ENCODE measurements at places on chromosomes 4 and X.

DNA sequence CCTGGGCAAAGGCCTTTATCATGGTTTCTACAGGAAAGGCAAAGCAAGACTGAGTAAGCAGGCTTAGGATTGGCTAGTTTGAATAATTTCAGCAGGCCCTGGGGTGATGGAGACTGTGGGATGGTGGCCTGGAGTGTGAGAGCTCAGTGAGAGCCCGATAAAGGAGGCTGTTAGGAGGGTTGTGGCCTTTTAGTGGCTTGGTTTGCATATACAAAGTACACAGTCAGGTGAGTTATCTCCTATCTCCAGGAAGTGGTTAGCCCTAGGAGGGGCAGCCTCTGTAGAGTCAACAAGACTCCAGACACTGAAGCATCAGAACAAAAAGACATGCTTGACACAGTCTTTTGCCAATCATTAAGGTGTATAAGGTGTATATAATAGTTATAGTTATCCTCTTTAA is 157.2 kb downstream of the CFAP299 start:
- no peak overlapping the region for H3K4me3 ChIP-seq
- DNase-seq, result no peak
- no peaks in the 10 kb centered on the region for H3K27me3 ChIP-seq
- no peaks in the 10 kb centered on the region for H3K4me1 ChIP-seq
- H3K27ac ChIP-seq, result no peak overlapping the region

DNA sequence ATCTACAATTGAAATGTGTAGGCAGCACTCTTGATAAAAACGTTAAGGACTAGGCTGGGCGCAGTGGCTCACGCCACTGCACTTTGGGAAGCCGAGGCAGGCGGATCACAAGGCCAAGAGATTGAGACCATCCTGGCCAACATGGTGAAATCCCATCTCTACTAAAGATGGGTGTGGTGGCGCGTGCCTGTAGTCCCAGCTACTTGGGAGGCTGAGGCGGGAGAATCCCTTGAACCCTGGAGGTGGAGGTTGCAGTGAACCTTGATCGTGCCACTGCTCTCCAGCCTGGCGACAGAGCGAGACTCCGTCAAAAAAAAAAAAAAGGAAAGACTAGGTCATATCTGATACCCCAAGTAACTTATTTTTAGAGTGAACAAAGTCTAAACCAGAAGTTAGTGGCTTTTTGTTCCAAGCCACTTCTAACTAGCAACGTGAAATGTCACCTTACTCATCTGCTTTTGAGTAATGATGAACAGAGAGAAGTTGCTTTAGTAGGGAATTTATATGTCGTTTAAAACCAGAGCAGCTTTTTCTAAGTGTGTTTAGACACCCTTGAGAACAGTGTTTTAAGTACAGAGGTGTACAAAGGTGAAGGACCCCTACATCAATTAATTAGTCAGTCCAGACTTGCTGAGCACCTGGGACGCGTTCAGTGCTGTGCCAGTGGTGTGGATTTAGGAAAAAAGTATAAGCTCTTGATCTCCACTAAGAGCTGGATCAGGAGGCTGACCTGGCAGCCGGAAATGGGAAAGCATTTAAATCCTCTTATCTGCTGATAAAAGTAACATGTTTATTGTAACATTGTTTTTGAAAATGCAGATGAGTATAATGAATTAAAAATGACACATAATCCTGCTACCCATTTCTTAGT is 23.5 kb downstream of the SPRY1 start:
- no peak for DNase-seq
- H3K27ac ChIP-seq, result no peak overlapping the region
- no peaks in the 10 kb centered on the region for H3K27me3 ChIP-seq
- no peaks in the 10 kb centered on the region for H3K36me3 ChIP-seq

- DNase-seq, result no peak
- H3K27me3 ChIP-seq, result no peaks in the 10 kb centered on the region
- H3K27ac ChIP-seq, result no peak overlapping the region
- H3K36me3 ChIP-seq, result no peaks in the 10 kb centered on the region
- no peak overlapping the region for H3K4me3 ChIP-seq
Observed at GRCh38 chr4:90757534-90758060, 630.4 kb downstream of the CCSER1 start.

- no peaks in the 10 kb centered on the region for H3K36me3 ChIP-seq
- peaks cover 2% of the 10 kb centered on the region for H3K27me3 ChIP-seq
- no peak overlapping the region for H3K4me3 ChIP-seq
Observed at GRCh38 chrX:118225711-118226428, 109.3 kb upstream of the KLHL13 start.

GRCh38 chrX:94813541-94813940 is 1139.5 kb downstream of the FAM133A start:
- no peak overlapping the region for H3K27ac ChIP-seq
- H3K4me1 ChIP-seq, result no peaks in the 10 kb centered on the region
- H3K4me3 ChIP-seq, result no peak overlapping the region
- no peaks in the 10 kb centered on the region for H3K27me3 ChIP-seq
- DNase-seq, result no peak
- no peaks in the 10 kb centered on the region for H3K36me3 ChIP-seq

GRCh38 chrX:66015152-66015831 is 24.6 kb downstream of the VSIG4 start:
- no peak overlapping the region for H3K27ac ChIP-seq
- no peak for DNase-seq
- H3K4me1 ChIP-seq, result no peaks in the 10 kb centered on the region

GRCh38 chr4:15836362-15836761 is 58.2 kb downstream of the CD38 start:
- no peak for DNase-seq
- H3K4me3 ChIP-seq, result no peak overlapping the region
- no peaks in the 10 kb centered on the region for H3K4me1 ChIP-seq
- no peaks in the 10 kb centered on the region for H3K36me3 ChIP-seq
- no peaks in the 10 kb centered on the region for H3K27me3 ChIP-seq
- no peak overlapping the region for H3K27ac ChIP-seq

DNA sequence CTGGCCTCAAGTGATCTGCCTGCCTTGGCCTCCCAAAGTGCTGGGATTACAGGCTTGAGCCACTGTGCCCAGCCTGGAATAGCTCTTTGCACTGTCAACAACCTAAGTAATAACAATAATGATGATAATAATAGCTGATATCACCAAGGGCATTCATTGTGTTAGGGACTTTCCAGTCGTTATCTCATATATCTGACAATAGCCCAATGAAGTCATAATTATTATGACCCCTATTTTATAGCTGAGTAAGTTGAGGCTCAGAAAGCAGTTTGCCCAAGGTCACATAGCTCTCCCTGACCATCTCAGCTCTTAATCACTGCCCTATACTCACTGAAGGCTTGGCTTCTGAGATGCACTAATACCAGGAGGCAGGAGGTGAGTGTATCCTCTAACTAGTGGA is 18.7 kb upstream of the MAP7D3 start:
- no peak for DNase-seq
- no peak overlapping the region for H3K27ac ChIP-seq
- no peaks in the 10 kb centered on the region for H3K36me3 ChIP-seq

GRCh38 chr4:182916483-182917181 is 554 bp downstream of the DCTD start:
- H3K27ac ChIP-seq, result peak overlapping the region; percentile 72
- no peaks in the 10 kb centered on the region for H3K27me3 ChIP-seq
- peaks cover 11% of the 10 kb centered on the region for H3K36me3 ChIP-seq
- DNase-seq, result peak; percentile 75
